ENCODE measurements at places on chromosomes 12 and 14.

DNA sequence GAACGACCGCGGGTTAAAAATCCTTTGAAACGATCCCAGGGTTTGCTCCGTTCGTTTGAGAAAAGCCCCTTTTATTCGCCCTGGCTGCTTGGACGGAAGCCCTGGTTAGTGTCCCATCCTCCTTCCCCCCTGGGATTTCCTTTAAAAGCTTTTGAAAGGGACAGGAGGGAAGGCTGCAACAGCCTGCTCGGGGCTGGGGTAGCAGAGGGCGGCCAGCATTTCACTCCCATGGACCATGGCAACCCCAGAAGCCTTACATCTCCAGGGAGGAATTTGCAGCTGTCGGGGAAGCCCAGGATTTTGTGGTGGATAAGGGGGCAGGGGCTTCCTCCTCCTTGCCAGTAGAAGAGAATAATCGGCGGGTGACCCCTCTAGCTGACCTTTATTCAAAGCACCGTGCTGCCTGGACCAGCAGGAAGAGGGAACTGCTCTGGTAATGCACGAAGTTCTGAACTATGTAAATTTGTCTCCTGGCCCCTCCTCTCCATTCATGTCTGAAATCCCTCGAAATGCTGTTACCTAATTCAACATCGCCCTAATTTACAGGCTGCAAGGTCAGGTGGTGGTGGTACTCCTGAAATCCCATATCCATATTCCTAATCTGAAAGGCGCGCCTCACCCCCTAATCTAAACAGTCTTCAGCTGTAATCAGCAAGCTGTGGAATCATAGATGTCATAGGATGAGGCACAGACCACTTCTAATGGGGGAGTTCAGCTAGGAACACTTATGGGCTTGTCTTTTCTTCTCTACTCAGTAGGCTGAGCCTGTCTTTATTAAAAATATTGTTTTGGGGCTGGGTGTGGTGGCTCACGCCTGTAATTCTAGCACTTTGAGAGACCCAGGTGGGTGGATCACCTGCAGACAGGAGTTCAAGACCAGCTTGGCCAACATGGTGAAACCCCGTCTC, 1.0 kb upstream of the CLIP1 start:
- DNase-seq: peak; percentile 9

- DNase-seq: no peak
Observed at GRCh38 chr14:75392686-75393641, 34.9 kb upstream of the JDP2 start.

DNA sequence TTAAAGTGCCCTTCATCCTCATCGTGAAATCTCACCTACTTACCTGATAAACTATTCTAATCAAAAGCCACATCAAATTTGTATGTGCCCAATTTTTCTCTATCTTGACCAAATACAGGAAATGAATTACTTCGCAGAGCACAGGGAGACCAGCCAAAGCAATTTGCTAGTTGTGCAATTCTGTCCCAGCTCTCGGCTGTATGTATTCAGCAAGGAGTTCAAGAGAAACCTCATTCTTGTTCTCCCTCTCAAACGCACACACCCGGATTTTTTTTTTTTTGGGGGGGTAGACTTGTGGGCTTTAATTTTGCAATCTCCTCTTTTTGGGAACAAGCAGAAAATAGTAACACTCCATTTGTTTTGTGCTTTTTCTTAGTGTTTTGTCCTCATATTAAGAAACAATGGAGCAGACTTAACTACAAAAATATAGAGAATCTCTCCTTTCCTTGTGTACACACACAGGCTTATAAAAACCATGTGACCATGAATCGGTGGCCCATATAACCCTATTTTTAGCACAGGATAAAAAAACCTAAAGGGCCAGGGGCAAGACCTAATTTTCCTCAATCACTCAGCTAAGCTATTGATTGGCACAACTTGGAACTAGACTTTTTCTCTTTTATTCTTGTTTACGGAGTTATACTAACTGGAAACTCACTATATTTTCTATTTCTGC, 64.2 kb downstream of the MBIP start:
- DNase-seq: no peak

DNA sequence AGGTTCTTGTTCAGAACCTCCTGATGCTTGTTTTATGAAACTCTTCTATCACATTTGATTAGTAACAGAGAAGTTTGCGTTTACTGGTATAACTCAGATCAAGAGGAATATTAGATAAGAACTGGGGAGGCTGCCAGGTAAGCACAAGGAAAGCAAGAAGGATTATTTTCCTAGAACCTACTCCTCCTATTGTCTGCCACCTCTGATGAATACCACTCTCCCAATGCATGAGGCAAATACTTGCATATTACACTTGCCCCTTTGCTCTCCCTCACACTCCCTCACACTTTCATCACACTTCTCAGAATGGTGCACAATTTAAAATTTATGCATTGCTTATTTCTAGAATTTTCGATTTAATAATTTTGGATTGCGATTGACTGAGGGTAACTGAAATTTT, 43.6 kb downstream of the LIN7A start:
- no peak for DNase-seq

- DNase-seq: peak; percentile 46
Observed at GRCh38 chr14:91244501-91244901, at the start of gene GPR68. GPR68 (minus strand) TSS chr14:91244704; CDS start chr14:91235050, 9,654 bp downstream.

DNA sequence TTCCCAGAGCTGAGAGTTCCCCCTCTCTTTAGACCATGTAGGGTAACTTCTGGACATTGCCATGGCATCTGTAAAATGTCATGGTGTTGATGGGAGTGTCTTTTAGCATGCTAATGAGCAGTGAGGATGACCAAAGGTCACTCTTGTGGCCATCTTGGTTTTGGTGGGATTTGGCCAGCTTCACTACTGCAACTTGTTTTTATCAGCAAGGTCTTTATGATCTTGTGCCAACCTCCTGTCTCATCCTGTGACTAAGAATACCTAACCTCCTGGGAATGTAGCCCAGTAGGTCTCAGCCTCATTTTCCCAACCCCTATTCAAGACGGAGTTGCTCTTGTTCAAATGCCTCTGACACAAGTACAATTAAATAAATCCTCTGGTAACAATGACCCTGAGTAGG, 244.4 kb downstream of the NEDD1 start:
- DNase-seq: no peak

GRCh38 chr12:11685716-11686115, 36.2 kb downstream of the ETV6 start:
- DNase-seq: no peak

DNA sequence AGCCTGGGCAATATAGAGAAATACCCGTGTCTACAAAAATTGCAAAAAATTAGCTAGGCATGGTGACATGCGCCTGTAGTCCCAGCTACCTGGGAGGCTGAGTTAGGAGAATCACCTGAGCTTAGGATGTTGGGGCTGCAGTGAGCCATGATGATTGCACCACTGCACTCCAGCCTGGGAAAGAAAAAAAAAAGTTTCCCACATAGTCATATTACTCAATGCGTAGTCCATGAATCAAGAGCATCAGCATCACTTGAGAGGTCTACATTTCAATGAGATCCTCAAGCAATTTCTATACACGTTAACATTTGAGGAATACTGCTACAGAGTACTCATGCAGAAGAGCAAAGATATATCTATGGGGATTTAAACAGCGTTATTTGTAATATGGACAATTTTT, 5.2 kb upstream of the LRRC23 start:
- no peak for DNase-seq

DNA sequence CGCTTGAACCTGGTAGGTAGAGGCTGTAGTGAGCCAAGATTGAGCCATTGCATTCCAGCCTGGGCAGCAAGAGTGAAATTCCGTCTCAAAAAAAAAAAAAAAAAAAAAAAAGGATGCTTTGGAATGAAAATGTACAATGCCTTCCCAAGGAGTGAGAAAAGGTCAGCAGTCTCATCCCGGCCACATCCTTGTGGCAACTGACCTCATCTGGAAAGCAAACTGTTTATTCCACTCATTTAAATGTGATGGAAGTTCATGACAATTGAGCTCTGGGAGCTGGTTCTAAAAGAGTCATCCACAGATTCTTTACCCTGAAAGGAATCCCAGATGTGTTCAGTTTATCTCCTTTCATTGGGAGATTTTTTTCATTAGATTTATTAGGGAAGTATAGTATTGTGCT, 19.4 kb upstream of the LIMA1 start:
- DNase-seq: no peak

GRCh38 chr14:71891970-71892369, 40.3 kb upstream of the RGS6 start:
- no peak for DNase-seq

DNA sequence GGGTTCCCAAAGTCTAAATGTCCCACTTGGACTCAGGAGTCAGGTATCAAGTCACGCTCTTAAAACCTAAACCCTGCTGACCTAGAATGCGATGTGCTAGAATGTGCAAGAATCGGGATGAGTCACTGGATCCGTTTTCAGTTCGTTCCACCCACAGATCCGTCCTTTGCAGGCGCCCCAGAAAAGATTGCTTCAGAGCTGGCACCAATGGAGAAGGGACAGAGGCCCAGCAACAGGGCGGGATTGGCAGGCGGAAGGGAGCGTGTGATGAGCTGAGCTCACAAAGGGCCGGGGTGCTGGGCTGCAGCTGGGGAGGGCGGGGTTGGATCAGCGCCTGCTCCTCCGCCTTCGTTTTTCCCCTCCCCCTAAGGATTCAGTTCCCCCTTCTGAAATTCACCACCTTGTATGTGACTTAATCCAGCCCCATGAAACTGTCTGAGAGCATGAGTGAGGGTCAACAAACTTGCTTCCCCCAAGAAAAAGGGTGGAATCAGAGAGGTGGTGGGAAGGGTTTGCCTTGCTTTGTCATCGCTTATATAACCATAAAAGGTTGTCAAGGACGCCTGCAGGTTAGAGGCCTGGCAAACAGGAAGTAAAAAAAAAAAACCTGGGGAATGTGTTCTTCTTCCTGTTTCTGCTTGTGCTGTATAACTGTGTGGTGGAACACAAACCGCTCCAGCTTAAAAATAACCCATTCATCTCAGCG, 2.8 kb upstream of the UBC start:
- DNase-seq: no peak

GRCh38 chr14:90490720-90491050, 93.9 kb downstream of the CALM1 start:
- no peak for DNase-seq

DNA sequence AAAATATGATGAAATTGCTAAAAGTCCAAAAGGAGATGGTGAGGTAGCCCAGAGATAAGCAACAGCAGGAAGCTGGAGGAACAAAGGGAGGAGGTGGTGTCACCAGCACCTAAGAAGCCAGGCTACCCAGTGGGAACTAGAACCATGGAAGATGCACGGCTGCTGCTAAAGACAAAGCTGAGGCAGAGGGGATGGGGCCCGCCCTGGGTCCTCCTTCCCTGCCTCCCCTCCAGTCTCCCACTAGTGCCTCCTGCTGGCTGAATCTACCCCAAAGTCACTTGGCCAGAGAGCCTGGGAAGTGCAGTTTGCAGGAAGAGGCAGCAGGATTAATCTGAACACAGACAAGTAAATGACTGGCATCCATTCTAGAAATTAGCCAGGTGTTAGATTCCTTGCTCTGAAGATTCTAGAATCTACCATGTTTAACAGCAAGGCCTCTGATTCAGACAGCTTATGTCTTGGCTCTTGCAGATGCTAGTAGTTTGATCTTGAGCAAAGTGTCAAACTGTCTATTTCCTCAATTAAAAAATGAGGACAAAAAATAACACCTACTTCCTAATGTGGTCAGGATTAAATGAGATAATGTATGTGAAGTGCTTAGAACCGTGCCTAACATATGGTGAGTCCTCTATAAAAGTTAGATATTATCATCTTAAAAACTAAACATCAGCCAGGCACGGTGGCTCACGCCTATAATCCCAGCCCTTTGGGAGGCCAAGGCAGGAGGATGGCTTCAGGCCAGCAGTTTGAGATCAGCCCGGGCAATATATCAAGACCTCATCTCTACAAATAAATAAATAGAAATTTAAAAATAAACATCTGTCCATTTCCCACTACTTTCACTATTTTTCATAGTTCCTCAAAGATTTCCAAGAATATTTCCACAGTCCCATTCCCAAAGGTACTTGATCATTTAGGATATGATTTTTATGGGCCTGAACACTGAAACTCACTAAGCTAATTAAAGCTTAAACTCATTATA, 5.8 kb upstream of the LRP10 start:
- no peak for DNase-seq

GRCh38 chr12:54475537-54475936, 2.1 kb upstream of the GTSF1 start:
- no peak for DNase-seq

GRCh38 chr14:101563352-101563653, 2.0 kb downstream of the DIO3 start:
- DNase-seq: no peak

DNA sequence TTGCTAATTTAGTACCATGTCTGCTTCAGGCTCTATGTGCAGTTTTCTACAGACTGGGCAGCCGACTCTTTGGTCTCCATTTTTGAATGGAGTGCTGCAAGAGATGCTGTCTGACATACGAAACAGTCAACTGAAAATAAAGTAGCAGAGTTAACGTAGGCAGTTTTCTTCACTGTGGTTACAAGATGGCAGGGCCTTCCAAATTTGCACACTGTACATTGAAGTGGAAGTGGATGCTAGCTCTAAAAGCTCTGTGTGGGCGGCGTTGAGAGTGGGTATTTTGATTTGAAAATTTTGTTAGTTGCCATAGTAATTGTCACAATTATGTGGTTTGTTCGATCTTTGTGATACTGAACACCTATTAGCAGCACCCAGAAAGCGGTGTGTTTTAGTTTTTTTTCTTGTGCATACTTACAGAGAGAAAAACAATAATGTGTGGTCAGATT, 154.9 kb upstream of the ATP2B1 start:
- DNase-seq: peak; percentile 83

DNA sequence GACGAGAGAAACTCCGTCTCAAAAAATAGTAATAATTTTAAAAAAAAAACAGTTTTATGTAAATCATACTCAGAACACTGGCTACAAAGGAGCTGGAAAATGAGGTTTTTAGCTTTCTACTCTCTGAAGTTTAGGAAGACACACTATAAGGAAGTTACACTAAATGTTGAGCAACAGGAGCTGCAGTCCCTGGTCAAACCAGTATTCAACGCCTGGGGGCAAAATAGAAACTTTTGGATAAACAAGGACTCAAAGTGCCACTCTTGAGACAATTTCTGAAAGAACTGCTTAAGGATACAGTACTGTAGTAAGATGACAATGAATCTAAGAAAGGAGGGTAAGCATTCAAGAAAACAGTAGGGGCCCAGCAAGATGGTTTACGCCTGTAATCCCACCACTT, 29.3 kb downstream of the ACTR6 start:
- DNase-seq: no peak

DNA sequence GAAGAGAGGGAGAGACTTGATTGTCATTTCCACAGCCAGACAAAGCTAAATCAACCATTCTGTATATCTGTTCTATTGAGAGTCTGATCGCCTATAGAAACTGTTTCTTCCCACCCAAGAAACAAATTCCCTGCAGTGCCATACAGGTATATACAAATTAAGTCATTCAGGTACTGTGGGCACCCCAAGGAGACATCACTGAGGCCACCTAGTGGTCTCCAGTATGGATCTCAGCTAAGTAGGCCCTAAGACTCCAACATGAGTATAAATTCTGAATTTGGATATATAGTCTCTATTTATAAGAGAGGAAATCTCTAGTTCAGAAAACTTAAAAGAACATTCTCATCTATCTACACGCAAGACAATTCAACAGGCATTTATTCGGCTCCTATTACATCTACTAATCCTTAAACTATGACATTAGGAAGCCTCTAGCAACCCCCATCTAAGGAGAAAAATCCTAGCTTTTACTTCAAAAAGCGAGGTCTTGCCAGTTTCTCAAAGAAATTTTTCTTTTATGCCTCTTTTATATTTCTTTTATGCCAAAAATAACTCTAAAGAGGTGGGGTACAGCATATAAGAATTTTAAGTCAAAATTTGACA, 62.6 kb downstream of the DCAF5 start:
- DNase-seq: no peak

Data from stimulated activated naive CD4-positive, alpha-beta T cell (primary cell).